NCI-H1930 (cell line): ENCODE measurements at places on chromosomes 12 and 14.
A peak's percentile ranks its signal among the peaks of the same experiment; 100 is the strongest.

- no peak for DNase-seq
Measured at GRCh38 chr12:4556735-4557530, 5.1 kb upstream of the DYRK4 start.

DNA sequence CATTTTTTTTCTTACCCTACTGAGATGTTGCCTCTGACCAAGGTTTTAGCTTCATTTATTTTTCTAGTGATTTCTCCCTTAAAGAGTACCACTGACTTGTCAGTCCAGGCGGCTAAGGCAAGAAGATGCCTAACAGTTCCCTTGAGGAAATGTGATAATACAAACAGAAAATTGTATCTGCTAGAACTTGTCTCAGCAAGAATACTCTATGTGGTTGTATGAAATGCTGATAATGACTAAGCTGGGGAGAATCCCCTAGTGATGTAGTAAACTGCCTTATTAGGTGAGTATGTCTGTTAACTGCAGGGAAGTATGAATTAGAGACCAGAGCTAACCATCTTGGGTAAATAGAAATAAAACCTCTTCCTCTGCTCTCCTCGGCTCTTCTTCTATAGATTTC is 6.7 kb downstream of the C12orf54 start:
- DNase-seq, result no peak

DNA sequence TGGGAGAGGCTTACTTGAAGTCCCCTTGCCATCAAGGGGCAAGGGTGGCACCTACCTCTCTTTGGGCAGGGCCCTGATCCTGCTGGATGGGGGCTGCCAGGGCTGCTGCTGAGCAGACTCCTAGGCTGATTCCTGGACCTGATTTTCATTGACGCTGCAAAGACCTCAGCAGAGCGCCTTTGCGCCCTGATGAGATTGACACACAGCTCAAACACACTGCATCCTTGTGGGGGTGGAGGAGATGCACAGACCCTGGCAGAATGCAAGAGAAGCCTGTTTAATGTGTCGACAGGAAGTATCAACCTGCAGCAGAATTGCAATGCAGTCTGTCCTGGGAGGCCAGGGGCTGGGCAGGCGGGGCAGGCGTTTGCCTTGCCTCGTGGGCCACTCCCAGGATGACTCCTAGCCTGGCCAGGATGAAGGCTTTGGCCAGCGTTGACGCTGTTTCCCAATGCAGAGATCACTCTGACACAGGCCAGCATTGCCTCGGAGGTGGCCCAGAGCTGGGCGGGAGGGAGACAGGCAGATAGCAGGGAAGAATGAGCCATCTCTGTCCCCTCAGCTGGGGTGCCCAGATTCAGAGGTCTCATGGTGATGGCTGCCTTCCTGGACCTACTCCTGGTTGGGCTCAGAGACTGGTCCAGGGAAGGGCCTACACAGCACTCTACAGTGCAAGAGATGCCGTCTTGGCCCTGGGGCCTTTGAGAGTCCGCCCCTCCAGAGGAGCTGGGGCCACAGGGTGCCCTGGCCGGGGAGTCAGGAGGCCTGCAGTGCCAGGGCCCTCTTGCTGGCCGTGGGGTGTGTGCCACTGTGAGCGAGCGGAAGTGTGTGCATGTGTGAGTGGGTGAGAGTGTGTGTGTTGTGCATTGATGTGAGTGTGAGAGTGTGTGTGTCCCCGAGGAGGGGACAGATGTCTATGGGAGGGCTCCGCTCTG is 108.3 kb downstream of the KIF26A start:
- no peak for DNase-seq

GRCh38 chr12:94012590-94012989 is 135.8 kb upstream of the PLXNC1 start:
- no peak for DNase-seq

- peak; percentile 44 for DNase-seq
Measured at GRCh38 chr12:53211476-53212381, 4.7 kb upstream of the ITGB7 start.

- no peak for DNase-seq
Measured at GRCh38 chr12:132423820-132424645, 65.9 kb upstream of the FBRSL1 start.

GRCh38 chr14:25080682-25081081 is 30.7 kb upstream of the STXBP6 start:
- no peak for DNase-seq

DNA sequence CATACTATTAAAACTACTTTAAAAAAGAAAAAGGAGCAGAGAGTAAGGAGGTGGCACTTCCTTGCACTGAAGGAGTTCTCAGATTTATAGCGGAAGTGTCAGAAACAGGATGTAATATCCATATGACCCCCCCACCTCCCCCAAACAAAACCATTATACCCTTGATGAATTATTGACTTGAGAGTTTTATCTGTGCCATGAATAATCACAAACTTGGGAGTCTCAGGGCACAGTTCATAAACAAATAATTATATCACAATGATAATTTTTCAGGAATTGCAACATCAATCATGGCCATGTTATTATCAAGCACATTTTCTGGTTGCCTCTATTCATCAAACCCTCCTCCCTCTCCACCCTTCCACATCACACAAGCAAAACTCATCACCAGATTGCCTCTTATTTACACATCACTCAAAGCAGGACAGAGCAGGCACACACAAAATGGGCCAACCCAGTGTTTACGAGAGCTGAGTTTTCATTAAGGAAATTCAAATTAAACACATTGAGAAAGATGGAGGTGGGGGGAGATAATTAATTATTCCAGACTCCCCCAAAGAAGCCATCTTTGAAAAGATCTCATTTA is 141.4 kb downstream of the EGLN3 start:
- DNase-seq, result no peak

- no peak for DNase-seq
Measured at GRCh38 chr14:33068626-33069025, 129.9 kb downstream of the NPAS3 start.

DNA sequence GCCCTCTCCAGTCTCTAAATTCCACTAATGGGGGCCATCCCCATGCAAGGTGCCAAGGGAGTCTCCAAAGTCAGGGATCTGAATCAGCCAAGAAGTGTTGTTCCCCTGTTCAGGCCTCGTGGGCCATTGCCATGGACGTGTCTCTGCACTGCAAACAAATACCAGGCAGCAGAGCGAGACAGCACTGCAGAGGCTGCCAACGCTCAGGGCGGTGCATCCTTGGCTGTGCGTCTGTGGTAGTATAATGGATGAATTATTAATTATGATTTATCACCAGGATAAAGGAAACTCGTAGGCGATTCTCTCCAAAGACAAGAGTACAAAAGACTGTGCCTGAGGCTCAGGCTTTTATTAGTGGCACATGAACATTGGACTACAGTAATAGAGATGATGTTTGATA is 122.3 kb upstream of the NTF3 start:
- no peak for DNase-seq

DNA sequence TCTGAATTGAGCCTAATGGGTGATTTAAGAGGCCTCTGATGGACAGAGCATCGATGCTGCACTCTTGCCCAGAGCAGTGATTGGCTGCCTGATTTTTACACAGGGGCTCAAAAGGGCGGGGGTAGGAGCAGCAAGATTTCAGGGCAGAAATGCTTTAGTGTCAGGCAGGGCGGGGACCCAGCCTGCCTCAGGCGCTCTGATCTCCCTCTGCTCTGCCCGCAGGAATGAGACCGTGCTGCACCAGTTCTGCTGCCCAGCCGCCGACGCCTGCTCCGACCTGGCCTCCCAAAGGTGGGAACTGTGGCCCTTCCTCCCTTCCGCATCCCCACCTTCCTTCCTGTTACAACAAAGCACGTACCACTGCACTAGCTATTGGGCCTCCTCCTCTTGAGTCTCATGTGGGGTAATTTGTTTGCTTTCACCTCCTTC is 32.4 kb downstream of the IQSEC3 start:
- DNase-seq, result no peak

- DNase-seq, result no peak
Measured at GRCh38 chr14:105532735-105533141, 6.4 kb downstream of the TMEM121 start.

DNA sequence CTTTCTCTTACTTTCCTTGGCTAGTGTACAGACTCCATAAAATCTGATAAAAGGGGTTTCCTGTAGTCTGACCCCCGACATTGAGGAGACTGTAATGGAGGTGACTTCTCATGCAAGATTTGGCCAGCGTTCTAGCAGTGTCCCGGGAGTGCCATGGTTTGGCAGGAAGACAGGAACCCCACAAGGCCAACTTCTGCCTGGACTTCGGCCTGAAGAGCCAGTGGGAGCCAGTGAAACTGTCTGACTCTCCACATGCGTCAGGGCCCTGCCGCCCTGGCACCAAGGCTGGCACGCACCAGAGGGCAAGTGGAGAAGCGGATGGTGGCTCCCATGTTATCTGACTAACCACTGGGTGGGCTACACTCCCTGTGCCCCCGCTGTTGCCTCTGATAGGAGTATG is 70.5 kb downstream of the TMEM260 start:
- no peak for DNase-seq

DNA sequence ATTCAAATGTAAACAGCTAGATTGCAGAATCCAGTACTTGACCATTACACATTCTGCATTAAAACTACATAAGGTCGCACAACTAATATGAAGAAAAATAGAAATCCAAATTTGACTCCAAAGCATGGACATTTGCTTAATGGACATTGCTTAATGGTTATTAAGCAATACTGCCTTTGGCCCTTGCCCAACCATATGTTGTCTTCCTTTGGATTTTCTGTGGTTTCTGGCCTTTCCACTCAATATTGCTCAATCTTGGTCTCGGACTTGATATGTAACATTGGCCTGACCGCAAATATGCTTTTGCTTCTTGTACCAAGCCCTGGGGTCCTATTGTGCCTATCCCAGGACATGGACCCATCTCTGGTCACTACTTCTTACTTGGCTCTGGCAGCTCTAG is 67.2 kb downstream of the PTPRR start:
- no peak for DNase-seq

DNA sequence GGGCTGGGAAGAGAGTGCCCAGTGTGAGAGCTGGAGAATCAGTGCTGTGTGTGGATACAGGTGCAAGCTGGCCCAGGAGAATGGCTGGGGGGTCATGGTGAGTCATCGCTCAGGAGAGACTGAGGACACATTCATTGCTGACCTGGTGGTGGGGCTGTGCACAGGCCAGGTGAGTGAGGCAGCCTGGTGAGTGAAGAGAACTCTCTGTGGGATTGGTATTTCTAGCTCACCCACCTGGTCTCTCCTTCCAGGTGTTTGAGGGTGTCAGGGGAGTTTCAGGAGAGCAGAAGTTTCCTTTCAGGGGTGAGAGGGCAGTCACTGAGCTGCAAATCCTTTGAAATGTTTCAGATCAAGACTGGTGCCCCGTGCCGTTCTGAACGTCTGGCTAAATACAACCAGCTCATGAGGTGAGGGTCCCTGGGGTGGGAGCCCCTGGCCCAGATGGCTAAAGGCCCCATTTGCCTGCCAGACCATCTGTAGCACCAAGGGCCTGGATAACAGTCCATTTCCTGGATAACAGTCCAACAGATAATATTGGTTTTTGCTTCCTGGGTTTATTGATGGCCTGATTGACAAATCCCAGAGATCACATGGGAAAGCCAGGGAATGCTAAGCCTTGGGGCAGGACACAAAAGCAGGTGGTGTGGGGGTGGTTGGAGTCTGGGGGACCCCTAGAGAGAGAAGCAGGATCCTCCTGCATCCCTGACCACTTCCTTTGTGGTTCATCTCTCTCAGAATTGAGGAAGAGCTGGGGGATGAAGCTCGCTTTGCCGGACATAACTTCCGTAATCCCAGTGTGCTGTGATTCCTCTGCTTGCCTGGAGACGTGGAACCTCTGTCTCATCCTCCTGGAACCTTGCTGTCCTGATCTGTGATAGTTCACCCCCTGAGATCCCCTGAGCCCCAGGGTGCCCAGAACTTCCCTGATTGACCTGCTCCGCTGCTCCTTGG is 5.5 kb upstream of the ATN1 start:
- DNase-seq, result no peak

GRCh38 chr12:7758766-7759140 is 6.3 kb upstream of the NANOGNB start:
- DNase-seq, result no peak

GRCh38 chr14:65366802-65367565 is 45.5 kb upstream of the FUT8 start:
- DNase-seq, result no peak

GRCh38 chr12:132444957-132445883 is 44.7 kb upstream of the FBRSL1 start:
- no peak for DNase-seq

DNA sequence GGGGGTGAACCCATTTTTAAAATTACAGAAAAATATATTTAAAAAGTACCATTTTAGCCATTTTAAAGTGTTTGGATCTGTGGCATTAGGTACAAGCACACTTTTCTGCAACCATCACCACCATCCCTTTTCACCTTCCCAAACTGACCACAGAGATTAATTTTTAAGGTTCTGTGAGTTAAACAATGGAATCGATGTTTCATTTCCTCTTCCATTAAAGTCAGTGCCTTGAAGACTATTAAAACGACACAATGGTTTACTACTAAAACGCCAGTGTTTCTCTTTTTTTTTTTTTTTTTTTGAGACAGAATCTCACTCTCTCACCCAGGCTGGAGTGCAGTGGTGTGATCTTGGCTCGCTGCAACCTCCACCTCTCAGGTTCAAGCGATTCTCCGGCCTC is 78.1 kb upstream of the GPR68 start:
- DNase-seq, result no peak

DNA sequence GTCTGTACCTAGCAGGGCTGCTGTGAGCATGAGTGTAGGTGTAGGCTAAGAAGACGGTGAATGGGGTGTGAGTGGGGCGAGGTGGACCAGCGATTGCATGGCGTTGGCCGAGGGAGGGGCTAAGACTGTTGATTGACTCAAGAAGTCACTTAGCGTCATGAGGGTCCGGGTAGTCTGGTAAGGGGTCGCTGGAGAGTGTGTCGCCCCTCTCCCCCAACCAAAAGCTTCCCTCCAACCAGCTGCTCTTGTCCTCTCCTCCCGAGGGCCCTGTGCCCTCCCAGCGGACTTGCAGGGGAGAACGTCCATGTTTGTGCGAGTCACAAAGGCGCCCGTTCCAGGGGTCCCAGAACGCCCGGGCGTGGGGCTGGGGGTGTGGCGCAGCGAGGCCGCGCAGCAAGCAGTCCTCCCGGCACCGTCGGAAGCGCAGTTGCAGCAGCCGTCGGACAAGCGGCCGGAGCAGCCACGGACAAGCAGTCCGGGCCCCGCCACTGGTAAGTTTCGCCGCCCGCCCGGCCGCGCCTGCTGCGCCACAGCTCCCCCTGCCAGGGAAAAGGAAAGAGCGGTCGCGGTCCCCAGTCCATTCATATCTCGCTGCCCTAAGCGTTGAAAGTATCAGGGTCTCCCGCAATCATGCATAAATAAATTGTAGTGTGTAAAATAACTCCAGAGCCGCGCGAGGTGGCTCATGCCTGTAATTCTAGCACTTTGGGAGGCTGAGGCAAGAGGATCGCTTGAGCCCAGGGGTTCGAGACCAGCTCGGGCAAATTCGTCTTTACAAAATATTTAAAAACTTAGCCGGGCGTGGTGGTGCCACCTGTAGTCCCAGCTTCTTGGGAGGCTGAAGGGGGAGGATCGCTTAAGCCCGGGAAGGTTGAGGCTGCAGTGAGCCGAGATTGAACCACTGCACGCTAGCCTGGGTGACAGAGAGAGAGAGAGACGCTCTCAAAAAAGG is at the start of gene CCDC63:
CCDC63 (plus strand) TSS at position 373 of the 952 bp plus-strand sequence. CDS start 5,968 bp downstream, outside the sequence.
- peak; percentile 63 for DNase-seq

GRCh38 chr12:86772696-86773095 is 516.5 kb upstream of the MGAT4C start:
- no peak for DNase-seq

GRCh38 chr14:63891148-63891975 is 38.6 kb downstream of the SYNE2 start:
- no peak for DNase-seq

- no peak for DNase-seq
Measured at GRCh38 chr12:9134981-9135628, 19.4 kb upstream of the A2M start.
